ENCODE measurements at places on chromosomes 7 and 10. TPM values are rescaled to one million over a fixed set of nuclear protein-coding genes. Genes with fewer than 3 reads are reported as not detected.
A peak's percentile ranks its signal among the peaks of the same experiment; 100 is the strongest.

The SLC25A13 gene
- 42.3 TPM for total RNA-seq

The CRPPA gene
- 4.1 TPM for total RNA-seq

The SLC16A12 gene
- 3.1 TPM for total RNA-seq

The CABCOCO1 gene
- total RNA-seq = 2.5 TPM

The AEBP1 gene
- total RNA-seq = 96.8 TPM

The NUTM2B gene
- 1.0 TPM for total RNA-seq

The SORCS1 gene
- total RNA-seq = 1.1 TPM

The BAMBI gene
- total RNA-seq = 219 TPM

The SUGCT gene
- total RNA-seq = 8.4 TPM

The CFAP70 gene
- 5.2 TPM for total RNA-seq

The STARD3NL gene
- total RNA-seq = 36.9 TPM

The FOXP2 gene
- 13.9 TPM for total RNA-seq

The NOS3 gene
- total RNA-seq = 7.8 TPM

GRCh38 chr7:101402081-101402779 is 39.6 kb downstream of the COL26A1 start:
- peak overlapping the region; percentile 97 for H3K27ac ChIP-seq
- H3K4me3 ChIP-seq = peak overlapping the region; percentile 30
- H3K4me1 ChIP-seq = peaks cover 24% of the 10 kb centered on the region
- H3K27me3 ChIP-seq = no peaks in the 10 kb centered on the region
- DNase-seq = peak; percentile 65

GRCh38 chr7:149568218-149568617 is 70.6 kb upstream of the ZNF746 start:
- no peaks in the 10 kb centered on the region for H3K4me1 ChIP-seq
- DNase-seq = no peak
- H3K27ac ChIP-seq = no peak overlapping the region
- H3K4me3 ChIP-seq = no peak overlapping the region
- peaks cover 73% of the 10 kb centered on the region for H3K36me3 ChIP-seq

GRCh38 chr10:87650838-87651589 is 8.7 kb upstream of the PAPSS2 start:
- no peak overlapping the region for H3K4me3 ChIP-seq
- no peak overlapping the region for H3K27ac ChIP-seq
- H3K36me3 ChIP-seq = no peaks in the 10 kb centered on the region
- H3K27me3 ChIP-seq = no peaks in the 10 kb centered on the region
- peaks cover 12% of the 10 kb centered on the region for H3K4me1 ChIP-seq

DNA sequence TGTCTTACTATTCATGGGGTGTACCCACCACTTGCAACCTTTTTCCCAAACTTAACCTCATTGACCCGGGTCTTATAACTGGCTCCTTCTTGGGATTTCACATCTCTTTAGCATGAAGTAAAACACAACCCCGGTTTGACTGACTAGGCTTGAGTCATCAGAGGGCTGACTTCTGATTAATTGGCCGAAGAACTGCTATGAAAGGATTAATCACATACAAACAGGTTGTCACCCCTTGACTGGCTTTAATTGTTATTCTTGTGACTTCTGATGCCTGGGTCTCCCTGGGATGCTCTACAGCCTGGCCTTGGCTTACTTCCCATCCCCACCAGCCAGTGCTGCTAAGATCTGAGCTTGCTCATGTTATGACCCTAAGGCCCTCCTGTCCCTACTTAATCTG is 8.8 kb upstream of the CRPPA start:
- H3K36me3 ChIP-seq = no peaks in the 10 kb centered on the region
- H3K4me1 ChIP-seq = peaks cover 6% of the 10 kb centered on the region
- H3K27ac ChIP-seq = no peak overlapping the region
- H3K4me3 ChIP-seq = no peak overlapping the region
- no peak for DNase-seq

DNA sequence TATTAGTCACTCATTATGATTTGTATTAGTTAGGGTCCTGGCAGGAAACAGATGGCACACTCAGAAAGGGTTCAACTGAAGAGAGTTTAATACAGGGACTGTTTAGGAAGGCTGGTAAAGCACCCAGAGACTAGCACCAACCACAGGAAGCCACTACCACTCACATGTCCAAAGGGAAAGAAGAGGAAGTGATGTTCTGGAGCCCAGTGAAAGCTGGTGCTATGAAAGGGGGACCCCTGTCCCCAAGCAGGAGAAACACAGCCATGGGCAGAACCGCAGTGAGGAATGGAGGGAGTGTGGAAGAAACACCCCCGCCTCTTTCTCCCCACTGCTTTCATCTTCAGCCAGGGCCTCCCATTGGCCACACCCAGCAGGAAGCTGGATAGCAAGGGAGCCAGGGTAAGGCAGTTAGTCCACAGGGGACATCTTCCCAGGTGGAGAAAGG is 3.2 kb upstream of the VSIR start:
- no peaks in the 10 kb centered on the region for H3K36me3 ChIP-seq
- H3K27ac ChIP-seq = no peak overlapping the region
- peaks cover 8% of the 10 kb centered on the region for H3K4me1 ChIP-seq
- no peaks in the 10 kb centered on the region for H3K27me3 ChIP-seq
- H3K4me3 ChIP-seq = no peak overlapping the region
- no peak for DNase-seq

DNA sequence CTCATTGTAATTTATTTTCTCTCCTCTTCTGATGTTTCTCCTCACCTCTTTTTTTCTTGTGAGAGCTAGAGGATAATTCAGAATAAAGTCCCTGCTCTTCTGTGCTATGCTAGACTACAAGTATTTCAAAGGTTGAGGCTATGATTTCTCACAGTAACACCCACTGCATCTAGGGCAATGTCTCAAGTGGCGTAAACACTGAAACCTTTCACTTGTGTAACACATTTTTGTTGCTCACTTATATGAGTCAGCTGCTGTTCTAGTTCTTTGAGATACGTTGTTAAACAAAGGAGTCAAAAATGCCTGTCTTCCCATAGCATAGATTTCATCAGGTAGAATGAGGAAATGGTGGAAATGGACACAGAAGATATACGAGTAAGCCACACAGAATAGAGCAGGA is 305.1 kb upstream of the PITRM1 start:
- H3K36me3 ChIP-seq = no peaks in the 10 kb centered on the region
- no peak overlapping the region for H3K27ac ChIP-seq
- H3K27me3 ChIP-seq = no peaks in the 10 kb centered on the region
- DNase-seq = no peak

GRCh38 chr10:119614686-119615085 is 17.9 kb upstream of the TIAL1 start:
- no peaks in the 10 kb centered on the region for H3K4me1 ChIP-seq
- H3K36me3 ChIP-seq = no peaks in the 10 kb centered on the region
- no peak overlapping the region for H3K27ac ChIP-seq
- H3K27me3 ChIP-seq = no peaks in the 10 kb centered on the region
- no peak for DNase-seq

DNA sequence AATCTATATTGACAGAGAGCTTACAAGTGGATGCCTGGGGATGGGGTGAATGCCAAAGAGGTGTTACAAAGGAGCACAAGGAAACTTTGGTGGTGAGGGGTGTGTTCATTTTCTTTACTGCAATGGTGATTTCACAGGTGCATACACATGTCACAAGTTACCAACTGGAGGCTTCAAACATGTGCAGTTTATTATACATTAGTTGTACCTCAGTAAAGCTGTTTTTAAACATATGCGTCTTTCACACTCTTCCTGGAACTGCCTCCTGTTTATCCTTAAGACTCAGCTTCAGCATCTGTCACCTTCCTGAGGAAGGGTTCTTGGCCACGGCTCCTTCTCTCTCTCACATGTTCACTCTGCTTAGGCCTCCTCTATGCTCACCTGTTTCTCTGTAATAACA is 731.5 kb downstream of the PARD3 start:
- no peaks in the 10 kb centered on the region for H3K27me3 ChIP-seq
- DNase-seq = no peak
- H3K4me1 ChIP-seq = no peaks in the 10 kb centered on the region
- peaks cover 3% of the 10 kb centered on the region for H3K36me3 ChIP-seq

GRCh38 chr7:29005829-29006228 is 47.7 kb upstream of the TRIL start:
- peaks cover 5% of the 10 kb centered on the region for H3K36me3 ChIP-seq
- no peak overlapping the region for H3K27ac ChIP-seq
- DNase-seq = no peak
- no peaks in the 10 kb centered on the region for H3K4me1 ChIP-seq
- H3K27me3 ChIP-seq = no peaks in the 10 kb centered on the region

DNA sequence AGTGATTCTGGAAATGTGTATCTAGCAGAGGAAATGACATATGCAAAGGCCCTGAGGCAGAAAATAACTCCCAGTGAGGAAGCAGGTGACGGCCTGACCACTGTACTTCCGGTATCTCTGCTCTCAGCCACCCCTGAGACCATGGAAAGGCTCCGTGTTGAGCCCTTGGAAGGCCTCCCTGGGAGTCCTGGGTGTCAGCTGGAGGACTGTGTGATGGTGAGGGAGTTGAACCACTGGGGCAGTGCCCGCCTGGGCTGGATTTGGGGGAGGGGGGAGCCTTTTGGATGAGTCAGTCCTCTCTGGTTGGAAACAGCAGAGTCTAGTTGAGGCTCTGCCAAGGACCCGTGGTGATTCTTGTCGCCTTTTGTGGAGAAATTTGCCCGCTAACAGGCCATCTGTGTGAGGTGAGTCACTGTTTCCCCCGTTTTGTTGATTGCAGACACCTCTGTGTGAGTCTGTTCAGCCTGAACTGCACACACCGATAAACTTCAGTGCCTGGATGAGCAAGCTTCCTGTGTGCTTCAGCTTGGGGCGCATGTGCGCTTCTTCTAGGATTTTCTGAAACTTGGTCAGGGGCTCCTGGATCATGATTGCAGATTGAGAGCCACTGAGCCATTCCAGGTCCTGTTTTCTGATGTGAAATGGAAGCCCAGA is 98.6 kb downstream of the GRK5 start:
- peaks cover 15% of the 10 kb centered on the region for H3K4me1 ChIP-seq
- no peaks in the 10 kb centered on the region for H3K36me3 ChIP-seq
- no peak overlapping the region for H3K4me3 ChIP-seq
- no peaks in the 10 kb centered on the region for H3K27me3 ChIP-seq

DNA sequence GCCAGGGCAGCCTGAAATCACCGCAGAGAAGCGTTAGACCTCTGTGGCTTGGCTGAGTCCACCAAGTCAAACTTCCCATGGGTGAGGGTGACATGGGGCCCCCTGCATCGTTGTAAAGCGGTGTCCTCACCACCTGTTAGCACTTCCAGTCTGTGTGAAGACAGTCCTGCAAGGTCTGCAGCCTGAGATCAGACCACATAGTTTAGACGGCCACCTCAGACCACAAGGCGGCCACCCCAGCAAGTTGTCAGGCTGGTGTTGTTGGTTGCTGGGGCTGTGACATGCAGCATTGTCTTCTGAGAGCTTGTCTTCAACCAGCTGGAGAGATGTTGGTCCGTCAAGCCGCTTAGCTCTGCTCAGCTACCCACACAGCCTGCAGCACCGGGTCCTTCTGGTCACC is 44.1 kb upstream of the TARP start:
- H3K27ac ChIP-seq = no peak overlapping the region
- no peaks in the 10 kb centered on the region for H3K36me3 ChIP-seq
- DNase-seq = no peak
- H3K4me3 ChIP-seq = no peak overlapping the region
- H3K27me3 ChIP-seq = no peaks in the 10 kb centered on the region

DNA sequence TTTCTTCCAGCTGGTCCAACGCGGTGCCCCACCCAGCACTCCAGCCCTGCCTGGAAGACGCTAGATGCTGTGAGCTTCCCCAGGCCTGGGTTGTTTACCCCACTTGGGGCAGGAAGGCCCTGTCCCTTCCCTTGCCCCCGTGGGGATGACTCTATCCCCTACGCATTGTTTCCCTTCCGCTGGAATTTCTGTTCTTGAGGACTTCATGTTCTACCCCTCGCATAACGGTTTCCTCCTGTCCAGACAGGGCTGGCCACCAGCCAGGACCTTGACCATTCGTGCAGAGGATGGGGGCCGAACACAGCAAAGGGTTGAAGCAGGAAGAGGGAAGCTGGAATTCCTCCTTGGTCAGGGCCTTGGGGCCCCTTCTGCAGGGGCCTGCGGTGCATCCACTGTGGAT is 14.7 kb upstream of the SERPINE1 start:
- no peak overlapping the region for H3K4me3 ChIP-seq
- H3K27me3 ChIP-seq = no peaks in the 10 kb centered on the region
- no peaks in the 10 kb centered on the region for H3K4me1 ChIP-seq
- H3K27ac ChIP-seq = peak overlapping the region; percentile 25
- no peak for DNase-seq
- H3K36me3 ChIP-seq = no peaks in the 10 kb centered on the region

DNA sequence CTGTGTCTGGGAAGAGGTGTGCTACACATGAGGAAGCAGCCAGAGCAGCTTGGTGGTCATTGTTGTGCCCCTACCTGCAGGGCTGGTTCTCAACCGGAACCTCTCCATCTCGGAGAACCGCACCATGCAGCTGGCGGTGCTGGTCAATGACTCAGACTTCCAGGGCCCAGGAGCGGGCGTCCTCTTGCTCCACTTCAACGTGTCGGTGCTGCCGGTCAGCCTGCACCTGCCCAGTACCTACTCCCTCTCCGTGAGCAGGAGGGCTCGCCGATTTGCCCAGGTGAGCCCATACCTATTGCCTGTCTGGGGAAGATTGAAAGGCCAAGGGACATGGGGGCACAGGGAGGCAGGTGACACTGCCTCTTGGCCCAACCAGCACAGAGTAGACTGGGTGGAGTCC is 29.3 kb upstream of the CSGALNACT2 start:
- H3K4me3 ChIP-seq = no peak overlapping the region
- H3K27ac ChIP-seq = no peak overlapping the region
- no peak for DNase-seq
- peaks cover 14% of the 10 kb centered on the region for H3K27me3 ChIP-seq
- no peaks in the 10 kb centered on the region for H3K36me3 ChIP-seq
- H3K4me1 ChIP-seq = peaks cover 8% of the 10 kb centered on the region

GRCh38 chr7:50121286-50121685 is 28.2 kb upstream of the ZPBP start:
- no peak for DNase-seq
- no peak overlapping the region for H3K27ac ChIP-seq
- no peak overlapping the region for H3K4me3 ChIP-seq
- peaks cover 7% of the 10 kb centered on the region for H3K4me1 ChIP-seq

GRCh38 chr7:92904244-92905131 is 68.1 kb upstream of the CDK6 start:
- peaks cover 6% of the 10 kb centered on the region for H3K4me1 ChIP-seq
- DNase-seq = no peak
- no peak overlapping the region for H3K4me3 ChIP-seq
- no peak overlapping the region for H3K27ac ChIP-seq
- no peaks in the 10 kb centered on the region for H3K27me3 ChIP-seq
- H3K36me3 ChIP-seq = peaks cover 2% of the 10 kb centered on the region

DNA sequence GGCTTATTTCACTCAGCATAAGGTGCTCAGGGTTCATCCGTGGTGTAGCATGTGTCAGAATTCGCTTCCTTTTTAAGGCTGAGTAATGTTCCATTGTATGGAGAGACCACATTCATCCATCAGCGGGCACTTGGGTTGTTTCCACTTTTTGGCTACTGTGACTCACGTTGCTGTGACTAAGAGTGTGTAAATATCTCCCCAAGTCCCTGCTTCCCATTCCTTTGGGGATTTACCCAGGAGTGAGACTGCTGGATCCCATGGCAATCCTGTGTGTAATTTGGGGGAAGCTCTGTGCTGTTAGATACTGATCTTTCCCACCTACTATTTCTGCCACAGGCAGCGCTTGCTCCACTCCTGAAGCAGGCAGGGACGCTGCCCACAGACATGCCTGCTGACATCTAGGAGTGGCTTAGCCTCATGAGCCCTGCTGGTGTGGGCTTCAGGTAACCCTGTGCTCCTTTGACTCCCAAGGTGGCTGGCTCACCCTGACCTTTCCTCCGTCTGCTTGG is 346.0 kb downstream of the FRMD4A start:
- no peak overlapping the region for H3K4me3 ChIP-seq
- DNase-seq = no peak
- H3K36me3 ChIP-seq = no peaks in the 10 kb centered on the region
- H3K27me3 ChIP-seq = no peaks in the 10 kb centered on the region

Data from mesothelial cell of epicardium (in vitro differentiated cells).